ENCODE measurements at places on chromosomes 12 and 14.

- no peak for DNase-seq
Observed at GRCh38 chr14:103418481-103418818, 33.2 kb downstream of the MARK3 start.

- no peak for DNase-seq
Observed at GRCh38 chr12:67501362-67501761, 147.2 kb upstream of the DYRK2 start.

DNA sequence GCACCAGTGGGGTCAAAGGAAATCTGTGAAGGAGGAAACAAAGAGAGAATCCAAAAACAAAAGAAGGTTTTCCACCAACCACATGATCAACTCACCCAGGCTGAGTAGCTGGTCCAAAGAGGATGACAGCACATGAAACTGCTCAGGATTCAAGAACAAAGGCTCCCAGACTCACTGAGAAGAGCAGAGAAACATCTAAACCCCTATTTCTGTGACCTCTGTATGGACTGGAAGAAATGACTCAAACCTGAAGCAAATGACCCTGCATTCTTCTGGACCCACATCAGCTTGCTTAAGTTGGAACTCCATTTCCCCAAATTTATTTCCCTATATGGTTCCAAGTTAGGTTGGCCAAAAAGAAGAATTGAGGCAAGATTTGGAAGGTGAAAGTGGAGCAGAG, 26.3 kb downstream of the TC2N start:
- no peak for DNase-seq

DNA sequence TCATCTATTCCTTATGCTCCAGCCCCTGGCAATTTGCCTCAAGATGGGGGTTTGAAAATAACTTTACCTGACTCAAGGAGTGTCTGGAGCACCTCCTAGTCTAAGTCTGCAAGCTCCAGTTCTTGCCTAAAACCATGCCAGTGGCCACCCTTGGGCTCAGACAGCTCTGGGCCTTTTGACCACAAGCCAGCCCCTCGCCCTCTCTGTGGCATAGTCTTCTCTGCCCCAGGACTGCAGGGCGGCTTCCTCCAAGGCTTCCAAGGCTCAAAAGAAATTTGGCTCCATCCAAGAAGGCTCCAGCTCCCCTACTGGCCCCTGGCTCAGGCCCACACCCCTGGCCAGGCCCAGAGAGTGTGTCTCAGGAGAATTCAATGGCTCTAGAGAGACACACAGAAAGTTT, 14.8 kb downstream of the ACVRL1 start:
- no peak for DNase-seq

DNA sequence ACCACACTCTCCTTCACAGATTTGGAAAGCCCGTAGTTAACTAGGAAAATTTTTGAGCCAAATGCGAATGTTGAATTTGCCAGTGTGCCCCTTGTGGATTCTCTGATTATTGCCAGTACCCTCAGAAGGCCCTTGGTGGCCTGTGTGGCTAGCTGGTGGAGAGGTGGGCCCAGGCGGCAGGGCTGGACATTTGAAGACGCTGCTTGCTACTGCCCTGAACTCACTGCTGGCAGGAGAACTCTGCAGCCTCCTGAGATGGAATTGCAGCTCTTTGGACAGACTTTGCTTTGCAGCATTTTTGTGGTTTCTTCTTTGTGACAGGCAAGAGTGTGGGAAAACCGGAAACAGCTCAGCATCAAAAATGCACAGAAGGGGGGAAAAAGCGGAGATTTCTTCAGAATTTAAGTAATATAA, 97.6 kb downstream of the TGFB3 start:
- peak; percentile 32 for DNase-seq

- no peak for DNase-seq
Observed at GRCh38 chr14:58060898-58061297, 91.1 kb downstream of the ARMH4 start.

DNA sequence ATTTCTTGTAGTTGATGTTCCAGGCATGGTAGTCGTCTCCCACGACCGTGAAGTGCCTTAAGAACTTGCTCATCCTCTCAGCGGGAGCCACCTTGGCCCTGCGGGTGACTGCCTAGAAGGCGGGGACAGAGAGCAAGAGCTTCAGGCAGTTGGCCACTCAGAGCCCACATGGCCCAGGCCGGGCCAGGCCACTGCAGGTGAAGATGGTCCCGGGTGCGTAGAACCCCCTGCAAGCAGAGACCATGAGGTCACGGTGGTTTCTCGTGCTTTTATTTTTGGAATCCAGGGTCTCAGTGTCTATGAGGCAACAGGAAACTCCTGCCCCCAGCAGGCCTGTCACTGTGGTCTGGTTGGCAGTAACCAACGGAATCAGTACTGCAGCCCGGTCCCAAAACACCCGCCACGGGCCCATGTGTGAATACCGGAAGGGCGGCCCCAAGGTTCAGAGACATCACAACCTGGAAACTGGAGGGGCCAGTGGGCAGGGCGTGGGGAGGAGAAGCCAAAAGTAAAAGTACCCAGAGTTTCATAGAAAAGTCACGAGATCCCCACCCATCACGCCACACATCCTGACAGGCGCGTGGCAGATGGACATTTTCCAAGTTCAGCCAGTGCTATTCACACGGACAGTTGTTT, 27.5 kb downstream of the HVCN1 start:
- no peak for DNase-seq

All from HEK293T (cell line).